ENCODE measurements at places on chromosomes 5 and 9.

DNA sequence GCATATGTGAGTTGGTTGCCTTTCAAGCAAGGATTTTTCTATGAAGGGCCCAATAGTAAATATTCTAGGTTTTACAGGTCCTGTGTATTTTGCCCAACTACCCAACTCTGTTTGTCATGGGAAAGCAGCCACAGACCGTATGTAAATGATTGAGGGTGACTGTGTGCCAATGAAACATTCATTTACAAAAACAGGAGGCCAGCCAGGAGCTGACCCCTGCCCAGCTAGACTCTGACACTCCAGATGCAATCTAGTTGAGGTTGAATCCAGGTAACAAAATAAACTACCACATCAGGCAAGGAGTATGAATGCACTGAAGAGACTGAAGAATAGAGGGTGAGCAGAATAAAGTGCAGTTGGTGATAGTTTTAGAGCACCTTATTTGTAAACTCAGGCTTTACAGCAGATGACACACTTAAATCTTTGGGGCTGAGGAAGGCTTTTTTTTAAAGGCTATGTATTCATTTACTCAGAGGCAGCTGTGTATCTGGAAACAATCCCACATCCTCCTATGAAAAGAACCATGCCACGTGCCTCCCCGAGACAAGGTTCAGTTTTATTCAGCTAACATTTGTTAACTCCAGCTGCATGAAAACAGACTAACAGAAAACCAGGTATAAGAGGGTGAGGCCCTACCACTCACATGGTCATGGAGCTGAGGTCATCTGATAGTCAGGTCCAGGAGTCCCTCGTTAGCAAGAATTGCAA lies 60.7 kb downstream of the SLC1A1 start:
- no peak for DNase-seq

GRCh38 chr5:9430306-9430705 lies 115.6 kb downstream of the SEMA5A start:
- DNase-seq, result no peak

- no peak for DNase-seq
Observed at GRCh38 chr9:128062846-128063831, 4.0 kb downstream of the NAIF1 start.

DNA sequence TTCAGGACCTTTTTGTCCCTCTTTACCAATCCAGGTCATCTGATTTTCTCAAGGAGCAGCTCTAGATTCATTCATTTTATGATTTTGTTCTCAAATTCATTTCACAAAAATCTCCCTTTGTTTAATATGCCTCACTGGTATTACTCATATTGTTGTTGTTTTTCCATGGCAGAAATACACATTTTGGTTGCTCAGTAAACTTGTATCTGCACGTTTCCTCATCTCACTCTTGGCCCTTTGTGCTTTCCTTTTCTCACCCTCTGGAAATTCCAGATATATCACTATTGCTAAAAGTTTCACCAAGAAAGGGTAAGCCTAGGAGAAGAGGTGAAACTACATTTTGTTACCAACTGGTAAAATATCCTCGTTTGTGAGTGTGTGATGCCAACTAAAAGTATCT lies 14.8 kb downstream of the ASPN start:
- no peak for DNase-seq
